NCI-H2081 treated with DMSO at 0.1 percent for 48 hours (cell line): ENCODE measurements at places on chromosomes 6 and 20.

- no peak for DNase-seq
These were observed 91.4 kb upstream of the AFDN start for GRCh38 chr6:167735084-167735950.

GRCh38 chr6:166442131-166442685 is 59.5 kb upstream of the MPC1 start:
- DNase-seq: no peak

- DNase-seq: no peak
These were observed 31.8 kb downstream of the ABRACL start for GRCh38 chr6:139060332-139060731.

- DNase-seq: no peak
These were observed 33.3 kb downstream of the ITCH start for GRCh38 chr20:34396408-34396807.

DNA sequence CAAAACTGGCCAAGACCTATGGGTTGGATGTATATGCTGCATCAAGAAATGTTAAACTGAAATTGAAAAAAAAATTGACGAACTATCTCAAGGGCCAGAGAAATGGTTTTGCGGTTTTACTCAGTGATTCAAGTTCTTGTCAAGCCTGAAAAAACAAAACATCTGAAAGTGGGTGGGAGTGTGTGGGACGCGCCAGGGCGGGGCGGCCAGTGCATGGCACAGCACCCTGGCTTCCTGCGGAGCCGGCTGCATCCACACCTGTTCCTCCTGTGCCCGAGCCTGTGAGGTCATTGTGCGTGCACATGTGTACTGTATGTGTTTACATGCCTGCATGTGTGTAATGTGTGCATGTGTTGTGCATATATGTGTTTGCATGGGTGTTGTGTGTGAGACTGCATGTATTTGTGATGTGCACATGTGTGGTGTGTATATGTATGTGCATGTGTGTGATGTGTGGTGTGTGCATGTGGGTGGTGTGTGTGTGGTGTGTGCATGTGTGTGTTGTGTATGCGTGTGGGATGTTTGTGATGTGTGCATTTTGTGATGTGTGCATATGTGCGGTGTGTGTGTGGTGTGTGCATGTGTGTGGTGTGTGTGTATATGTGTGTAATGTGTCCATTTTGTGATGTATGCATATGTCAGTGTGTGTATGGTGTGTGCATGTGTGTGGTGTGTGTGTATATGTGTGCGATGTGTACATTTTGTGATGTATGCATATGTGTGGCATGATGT is 59.8 kb downstream of the CDH4 start:
- no peak for DNase-seq

DNA sequence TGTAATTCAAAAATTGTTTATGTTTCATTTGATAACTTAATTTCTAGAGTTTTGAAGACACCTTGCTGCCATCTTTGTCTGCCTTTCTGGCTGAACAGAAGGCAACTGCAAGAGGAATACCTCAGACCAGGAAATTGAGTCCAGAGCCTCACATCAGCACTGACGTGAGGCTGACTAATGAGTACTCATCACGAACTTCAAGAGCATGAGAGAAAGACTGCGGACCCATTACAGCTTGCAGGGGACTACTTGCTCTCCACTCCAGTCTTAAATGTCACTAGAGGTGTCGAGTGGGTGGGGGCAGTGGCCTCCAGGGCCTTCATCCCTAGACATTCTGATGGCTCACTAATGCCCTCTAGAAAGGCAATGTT is 109.5 kb upstream of the SSTR4 start:
- DNase-seq: no peak

DNA sequence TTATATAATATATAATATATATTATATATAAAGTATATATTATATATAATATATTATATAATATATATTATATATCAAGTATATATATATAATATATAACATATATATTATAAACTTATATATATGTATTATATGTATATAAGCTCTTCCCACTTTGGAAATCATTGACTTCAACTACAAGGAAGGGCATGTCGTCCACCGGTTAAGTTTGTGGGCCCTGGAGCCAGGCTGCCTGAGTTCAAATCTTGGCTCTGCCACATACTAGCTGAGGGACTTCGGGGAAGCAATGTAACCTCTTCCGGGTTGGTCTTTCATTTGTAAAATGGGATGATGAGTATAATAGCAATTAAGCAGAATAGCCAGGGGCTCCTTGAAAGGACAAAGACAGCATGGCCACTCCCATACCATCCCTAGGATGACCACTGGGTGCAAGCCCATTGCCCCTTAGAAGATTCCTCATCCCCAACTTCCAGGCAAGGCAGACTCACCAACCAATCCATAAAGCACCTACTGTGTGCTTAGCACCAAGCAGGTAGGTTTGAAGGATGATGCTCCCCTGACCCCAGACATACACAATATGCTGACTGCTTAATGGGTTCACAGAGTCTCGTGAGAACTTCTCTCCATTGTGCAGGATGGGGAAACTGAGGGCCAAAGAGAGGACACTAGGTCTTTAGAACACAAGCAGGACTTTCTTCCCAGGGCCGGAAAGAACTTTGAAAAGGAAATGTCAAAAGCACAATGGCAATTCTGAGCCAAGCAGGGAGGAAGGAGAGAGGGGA is 163.2 kb downstream of the MRPL14 start:
- no peak for DNase-seq

DNA sequence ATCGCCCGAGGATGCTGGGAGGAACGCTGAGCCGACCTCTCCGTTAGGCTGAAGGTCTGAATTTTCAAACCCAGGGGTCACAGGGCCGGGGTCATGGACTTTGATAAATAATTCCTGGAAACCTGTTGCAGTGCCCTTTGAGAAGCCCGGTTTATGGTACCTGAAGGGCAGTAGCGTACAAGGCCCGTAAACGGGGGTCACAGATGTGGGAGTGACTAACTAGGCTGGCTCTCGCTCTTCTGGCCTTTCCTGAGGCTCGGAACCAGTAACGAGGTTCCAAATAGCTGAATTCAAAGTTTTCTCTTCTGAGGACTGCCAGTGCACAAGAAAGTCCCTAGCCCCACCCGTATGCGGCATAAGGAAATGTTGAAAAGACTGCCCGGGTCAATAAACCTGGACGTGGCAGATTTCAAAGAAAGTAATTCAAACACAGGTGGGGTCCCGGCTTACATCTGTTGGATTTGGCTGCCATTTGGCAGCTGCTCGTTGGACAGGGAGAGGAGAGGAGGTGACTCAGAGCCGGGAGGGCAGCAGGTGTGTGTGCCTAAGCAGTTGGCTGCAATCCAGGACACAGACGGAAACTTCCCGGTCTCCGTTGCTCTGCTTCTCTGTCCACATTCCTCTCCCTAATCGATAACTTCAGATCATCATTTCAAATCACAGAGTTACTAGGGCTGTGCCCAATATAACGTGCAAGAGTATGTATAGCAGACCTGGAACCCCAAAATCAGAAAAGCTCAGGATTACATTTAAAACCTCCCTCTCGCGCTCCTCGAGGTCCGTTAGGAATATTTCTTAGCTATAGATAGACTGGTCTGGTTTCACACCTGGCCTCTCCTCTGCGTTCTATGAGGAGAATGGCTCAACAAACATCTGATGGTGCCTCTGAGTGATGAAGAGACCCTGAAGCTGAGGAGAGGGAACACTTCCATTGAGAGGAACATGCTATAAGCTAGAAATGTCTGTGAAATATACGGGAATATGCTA is 765 bp upstream of the GMDS start:
- DNase-seq: peak; percentile 74

DNA sequence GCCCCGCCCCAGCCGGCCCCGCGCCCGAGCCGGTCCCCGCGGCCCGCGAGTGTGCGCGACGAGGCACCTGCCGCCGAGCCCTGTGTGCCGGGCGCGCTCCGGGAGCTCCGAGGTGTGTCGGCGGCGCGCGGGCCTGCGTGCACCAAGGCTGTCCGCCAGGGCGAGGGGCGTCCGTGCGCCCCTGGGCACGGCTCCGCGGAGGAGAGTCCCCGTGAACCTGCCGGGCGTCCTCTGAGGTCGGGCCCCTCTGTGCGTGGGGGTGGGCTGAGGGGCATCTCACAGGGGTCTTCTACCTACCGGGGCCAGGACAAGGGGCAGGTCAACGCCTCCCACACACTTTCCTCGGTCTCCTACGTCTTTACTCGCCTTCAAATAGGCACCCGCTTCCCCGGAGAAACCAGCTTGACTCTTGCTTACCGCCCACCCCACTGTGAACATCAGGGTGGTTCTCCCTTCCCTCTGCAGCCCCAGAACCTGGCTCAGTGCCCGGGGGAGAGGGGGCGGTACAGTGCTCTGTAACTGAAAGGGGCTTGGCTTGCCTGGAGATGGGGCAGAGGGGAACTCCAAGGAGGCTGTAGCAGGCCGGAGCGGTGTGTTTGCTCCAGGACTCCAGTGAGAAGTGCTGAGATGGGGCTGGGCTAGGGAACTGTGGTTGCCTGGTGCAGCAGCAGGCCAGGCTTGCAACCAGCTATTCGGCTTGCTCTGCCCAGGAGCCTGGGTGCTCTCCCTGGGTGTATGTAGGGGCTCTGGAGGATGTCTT is at the start of gene SAMD10:
TSS of gene SAMD10 (minus strand) at position 86 of the 760 bp plus-strand sequence. CDS start 175 bp downstream, outside the sequence.
- no peak for DNase-seq

- DNase-seq: no peak
These were observed 1.9 kb downstream of the MRPS26 start for GRCh38 chr20:3047486-3048419.

- DNase-seq: no peak
These were observed 84.2 kb upstream of the RGS17 start for GRCh38 chr6:153215242-153215641.

DNA sequence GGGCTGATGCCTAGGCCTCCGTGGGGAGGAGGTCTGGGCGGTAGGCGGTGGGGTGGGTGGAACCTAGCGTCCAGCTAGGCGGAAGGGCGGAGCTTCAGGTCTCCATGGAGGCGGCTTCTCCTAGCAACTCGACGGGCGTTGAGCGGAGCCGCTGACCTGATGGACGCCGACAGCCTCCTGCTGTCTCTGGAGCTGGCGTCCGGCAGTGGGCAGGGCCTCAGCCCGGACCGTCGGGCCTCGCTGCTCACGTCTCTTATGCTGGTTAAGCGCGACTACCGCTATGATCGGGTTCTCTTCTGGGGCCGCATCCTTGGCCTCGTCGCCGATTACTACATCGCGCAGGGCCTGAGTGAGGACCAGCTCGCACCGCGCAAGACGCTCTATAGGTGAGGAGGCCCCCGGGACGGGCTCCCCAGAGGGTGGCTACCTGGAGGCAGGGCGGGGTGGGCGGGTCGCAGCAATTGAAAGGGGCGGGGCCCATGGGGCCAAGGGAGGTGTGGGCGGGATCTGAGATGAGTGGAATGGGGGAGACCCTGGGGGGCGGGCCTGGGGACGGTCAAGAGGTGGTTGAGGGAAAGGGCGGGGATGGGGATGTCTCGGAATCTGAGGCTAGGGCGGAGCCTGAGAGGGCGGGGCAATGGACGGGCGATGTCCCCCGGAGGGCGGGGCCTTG is at the start of gene RSPH9:
TSS of gene RSPH9 (plus strand) at position 97 of the 673 bp plus-strand sequence. CDS start at position 160, 63 bp downstream.
- no peak for DNase-seq

DNA sequence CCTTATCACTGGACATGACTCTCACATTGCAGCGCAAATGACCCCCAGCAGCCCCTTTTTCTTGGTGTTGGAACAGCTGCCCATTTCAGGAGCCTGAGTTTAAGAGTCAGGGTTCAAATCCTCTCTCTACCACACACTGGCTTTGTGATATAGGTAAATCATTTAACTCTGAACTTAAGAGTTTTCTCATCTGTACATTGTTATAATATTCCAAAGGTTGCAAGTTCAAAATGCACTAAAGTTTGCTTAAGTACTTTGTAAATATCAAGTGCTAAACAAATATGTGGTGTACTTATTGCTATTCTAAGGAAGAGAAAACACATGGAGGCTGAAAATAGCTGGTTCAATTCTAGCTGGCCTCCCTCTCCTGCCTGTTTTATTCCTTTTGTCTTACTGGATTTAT is 39.3 kb upstream of the PBOV1 start:
- no peak for DNase-seq

DNA sequence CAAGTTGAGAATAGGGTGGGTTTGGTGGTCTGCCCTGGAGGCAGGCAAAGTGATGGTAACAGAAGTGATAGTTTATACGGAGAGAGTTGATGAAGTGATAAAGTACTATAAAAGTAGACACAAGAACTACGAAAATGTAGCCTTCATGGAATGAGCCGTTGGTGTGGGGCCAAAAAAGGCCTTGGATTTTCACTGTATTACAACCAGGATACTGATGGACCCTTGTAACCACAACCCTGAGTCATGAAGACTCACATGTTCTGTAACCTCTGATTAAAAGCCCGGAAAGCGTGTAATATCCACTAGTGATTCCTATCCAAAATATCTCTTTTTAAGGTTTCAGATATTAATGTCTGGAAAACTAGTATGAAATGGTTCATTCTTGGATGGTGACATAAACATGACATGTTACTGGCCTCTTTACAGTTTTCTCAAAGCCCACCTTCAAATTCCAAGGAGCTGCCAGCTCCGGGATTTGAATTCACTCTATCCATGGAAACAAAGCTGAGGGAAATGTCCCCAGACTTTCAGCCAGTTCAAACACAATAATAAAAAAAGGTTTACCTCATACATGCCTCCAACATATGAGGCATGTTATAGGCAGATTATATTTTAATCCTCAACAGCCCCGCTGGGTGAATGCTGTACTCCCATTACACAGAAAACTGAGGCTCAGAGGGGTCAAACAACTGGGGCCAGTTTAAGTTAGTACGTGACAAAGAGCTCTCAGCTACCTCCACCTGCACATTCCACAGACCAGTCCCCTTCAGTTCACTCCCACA is 55.4 kb downstream of the MRPL14 start:
- DNase-seq: no peak

GRCh38 chr6:53112871-53113270 is 35.8 kb downstream of the GCM1 start:
- no peak for DNase-seq

- DNase-seq: no peak
These were observed 76.8 kb downstream of the MAP3K4 start for GRCh38 chr6:161068321-161068741.

GRCh38 chr6:166026586-166027126 is 141.0 kb downstream of the TBXT start:
- DNase-seq: no peak

DNA sequence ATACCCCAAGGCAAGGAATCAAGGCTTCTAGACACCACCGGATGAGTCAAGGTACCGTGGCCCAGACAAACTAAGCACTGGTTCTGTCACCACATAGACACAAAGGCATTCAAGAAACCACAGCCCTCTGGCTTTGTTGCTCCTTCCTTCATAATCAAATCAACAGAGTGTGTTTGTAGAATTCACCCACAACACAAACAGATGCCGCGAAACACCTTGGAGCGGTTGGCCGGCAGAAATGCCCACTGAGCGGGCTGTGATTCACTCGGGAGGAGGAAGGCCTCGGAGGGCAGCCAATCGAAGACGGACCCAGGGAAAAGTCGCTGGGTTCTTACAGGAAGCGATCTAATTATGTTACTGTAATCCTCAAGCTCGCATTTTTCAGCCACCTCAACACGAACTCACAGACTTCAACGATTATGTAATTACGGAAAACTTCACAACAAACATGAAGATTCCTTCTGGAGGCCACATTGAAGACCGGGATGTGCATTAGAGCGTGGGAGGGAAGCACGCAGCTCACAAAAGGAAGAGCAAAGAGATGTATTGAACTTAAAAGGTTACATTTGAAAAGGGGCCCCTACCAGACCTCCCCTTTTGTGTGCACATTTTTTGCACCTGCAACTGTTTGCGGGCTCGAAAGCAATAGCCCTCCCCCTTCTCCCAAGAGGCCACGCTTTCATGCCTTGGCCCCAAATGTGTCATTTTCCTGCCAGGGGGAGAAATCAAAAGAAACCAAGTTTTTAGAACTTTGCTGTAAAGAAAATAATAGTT is 184.7 kb upstream of the PREP start:
- no peak for DNase-seq
